ELF-1 (cell line): ENCODE measurements at places on chromosomes 7 and 10.
A peak's percentile ranks its signal among the peaks of the same experiment; 100 is the strongest.

DNA sequence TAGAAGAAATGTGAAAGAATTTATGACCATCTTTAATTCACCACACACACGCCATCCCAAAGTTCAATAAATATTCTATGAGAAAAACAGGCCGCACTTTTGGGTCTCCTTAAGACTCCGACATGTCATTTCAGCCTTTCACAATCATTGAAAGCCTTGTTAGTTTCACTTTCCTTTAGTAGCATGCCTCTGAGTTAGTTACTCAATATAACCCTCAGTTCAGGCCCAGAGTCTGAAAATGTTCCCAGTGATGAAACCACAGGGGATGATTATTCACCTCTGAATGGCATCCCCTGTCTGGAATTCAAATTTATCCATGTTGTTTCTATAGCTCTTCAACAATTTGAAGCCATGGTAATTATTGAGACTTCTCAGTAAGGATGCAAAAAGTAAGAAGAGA is 278.1 kb upstream of the NRP1 start:
- DNase-seq = no peak

DNA sequence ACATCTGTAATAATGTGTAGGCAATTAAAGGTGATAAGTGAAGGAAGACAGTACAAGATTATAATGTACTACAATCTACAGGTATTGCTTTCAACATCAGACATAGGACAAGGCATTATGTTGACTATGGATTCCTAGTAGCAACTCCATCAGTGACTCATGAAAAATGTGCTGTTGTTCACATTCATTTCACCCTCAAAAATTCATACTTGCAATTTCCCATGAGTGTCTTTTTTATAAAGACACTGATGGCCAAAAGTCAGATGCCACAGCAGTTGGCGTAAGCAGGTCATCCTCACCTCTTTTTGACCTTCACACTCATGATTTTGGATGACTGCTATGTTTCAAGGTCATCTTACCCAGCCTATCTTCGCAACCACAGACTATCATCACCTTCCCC is 100.0 kb upstream of the AMPH start:
- DNase-seq = no peak

DNA sequence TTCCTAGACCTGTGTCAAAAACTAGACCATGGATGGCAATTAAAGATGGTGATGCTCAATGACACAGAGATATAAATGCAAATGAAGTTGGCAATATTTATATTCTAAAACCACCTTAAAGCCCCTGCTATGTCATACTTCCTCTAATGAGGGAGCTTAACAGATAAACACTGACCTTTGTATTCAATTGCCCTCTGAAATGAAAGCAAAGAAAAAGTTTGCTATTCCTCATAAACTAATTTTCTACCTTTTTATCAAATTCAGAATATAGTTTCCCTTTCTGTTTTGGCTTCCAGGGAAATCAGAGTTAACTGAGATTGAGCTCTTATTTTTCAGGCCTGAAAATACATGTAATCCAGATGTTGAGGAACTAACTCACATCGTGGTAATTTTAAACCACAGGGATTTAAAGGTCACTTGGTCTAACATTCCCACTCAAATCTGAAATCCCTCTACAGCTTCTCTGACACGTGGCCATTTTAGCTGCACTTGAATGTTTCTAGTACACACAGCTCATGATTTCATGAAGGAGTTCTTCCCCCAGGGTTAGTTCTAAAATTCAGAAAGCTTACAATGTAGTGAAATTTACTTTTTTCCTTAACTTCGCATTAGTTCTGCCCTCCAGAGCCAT is 37.9 kb upstream of the ABCB5 start:
- DNase-seq = no peak

GRCh38 chr10:46537309-46537708 is 19.1 kb downstream of the GPRIN2 start:
- peak; percentile 72 for DNase-seq

DNA sequence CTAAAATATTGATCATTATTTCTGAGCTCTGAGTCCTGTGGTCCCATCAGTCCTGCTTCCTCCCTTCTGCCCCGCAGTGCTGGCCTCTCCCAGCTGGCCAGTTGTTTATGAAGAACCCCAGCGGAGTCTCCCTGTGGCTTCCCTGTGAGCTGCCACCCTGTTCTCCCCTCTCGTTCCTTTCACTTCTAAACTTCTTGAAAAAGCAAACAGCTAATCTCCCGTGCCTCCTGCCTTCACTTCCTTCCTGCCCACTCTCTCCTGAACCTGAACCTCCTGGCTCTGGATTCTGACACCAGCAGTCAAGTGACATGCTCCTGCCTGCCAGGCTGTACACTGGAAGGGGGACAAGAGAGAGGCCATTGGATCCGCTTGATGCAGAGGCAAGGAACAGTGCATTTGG is 63.7 kb upstream of the ZPBP start:
- DNase-seq = no peak

DNA sequence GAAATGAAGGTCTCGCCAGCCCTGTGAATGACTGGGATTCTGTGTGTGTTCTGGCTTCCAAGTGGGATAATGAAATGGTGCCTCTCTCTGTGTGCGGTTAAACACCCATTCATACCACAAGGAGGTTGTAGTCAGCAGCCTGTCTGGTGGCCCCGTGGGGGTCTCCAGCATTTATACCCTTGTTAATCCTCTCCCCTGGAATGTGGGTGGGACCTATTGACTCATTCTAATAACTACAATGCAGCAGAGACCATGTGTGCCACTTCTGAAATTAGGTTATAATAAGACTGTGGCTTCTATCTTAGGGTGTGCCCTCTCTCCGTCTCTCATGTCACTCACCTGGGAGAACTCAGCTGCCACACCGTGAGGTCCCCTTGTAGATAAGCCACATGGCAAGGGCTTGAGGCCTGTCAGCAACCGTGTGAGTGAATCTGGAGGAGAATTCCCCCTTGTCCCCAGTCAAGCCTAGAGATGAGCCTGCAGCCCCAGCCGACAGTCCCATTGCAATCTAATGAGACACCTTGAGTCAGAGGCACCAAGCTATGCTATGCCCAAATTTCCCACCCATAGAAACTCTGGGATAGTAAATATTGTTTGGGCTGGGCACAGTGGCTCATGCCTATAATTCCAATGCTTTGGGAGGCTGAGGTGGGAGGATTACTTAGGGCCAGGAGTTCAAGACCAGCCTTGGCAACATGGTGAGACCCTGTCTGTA is 106.8 kb downstream of the GALNT17 start:
- no peak for DNase-seq

DNA sequence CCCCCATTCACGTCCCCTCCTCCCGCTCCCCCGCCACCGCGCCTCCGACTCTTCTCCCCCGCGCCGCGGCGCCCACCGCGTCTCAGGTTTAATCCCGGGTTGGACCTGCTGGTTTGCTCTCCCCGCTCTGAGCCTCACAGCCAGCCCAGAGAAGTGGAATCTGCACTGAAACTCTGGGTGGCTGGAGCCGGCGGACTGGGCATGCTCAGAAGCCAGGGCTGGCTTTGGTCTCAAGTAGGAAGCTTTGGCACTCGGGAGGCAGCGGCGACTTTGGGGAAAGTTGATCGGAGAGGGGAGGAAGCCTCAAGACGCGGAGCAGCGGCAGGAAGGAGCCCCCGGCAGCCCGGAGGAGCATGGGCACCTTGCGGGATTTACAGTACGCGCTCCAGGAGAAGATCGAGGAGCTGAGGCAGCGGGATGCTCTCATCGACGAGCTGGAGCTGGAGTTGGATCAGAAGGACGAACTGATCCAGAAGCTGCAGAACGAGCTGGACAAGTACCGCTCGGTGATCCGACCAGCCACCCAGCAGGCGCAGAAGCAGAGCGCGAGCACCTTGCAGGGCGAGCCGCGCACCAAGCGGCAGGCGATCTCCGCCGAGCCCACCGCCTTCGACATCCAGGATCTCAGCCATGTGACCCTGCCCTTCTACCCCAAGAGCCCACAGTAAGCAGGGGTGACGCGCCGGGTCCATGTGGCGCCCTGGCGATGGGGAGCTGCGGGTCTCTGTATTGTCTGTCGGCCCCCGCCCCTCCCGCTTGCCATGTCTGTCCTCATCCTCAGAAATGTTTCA is at the start of gene PRKG1:
PRKG1 (plus strand) TSS at position 250 of the 791 bp plus-strand sequence.
- DNase-seq = peak; percentile 89

- no peak for DNase-seq
Measured at GRCh38 chr10:101772017-101772894, 3.7 kb downstream of the FGF8 start.

DNA sequence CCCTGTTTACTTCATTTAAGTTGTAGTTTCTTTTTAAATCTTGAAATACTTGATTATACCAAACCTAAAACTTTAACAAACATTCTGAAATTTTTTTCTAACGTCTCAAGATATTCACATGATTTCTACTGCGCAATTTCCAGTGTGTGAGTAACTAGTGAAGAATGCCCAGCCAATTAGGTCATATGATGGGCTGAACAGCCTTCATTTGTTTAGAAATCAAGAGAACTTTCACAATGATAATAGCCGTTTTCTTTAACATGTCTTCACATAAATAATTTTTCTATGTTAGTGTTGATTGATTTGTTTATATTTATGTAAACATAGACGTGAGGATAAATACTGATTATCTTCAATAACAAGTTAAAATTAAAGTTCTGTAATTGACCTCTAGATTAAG is 21.8 kb downstream of the STAM start:
- DNase-seq = no peak

- peak; percentile 48 for DNase-seq
Measured at GRCh38 chr10:8033812-8034465, 20.5 kb upstream of the GATA3 start.

GRCh38 chr7:37601321-37601720 is 82.2 kb upstream of the GPR141 start:
- DNase-seq = no peak

- DNase-seq = no peak
Measured at GRCh38 chr7:50728184-50728583, 54.5 kb downstream of the GRB10 start.

- no peak for DNase-seq
Measured at GRCh38 chr7:2803755-2804154, 40.4 kb downstream of the GNA12 start.

DNA sequence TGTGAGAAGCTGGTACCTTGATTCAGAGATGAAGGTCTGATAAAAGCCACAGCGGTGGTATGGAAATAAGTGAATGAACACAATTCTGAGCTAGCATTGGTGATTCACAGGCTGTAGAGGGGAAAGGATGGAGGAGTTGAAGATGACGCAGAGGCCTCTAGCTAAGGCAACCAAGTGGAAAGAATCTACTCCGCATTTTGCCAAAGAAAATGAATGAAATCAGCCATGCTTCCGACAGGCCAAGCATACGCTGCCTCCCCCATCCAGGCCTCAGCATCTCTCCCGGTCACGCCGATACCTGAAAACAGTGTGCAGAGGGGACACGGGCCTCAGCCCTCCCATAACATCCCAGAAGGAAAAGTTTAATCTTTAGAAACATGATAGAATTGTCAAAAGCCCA is 124.3 kb upstream of the UNC5B start:
- DNase-seq = no peak

GRCh38 chr10:93907059-93907458 is 13.3 kb downstream of the SLC35G1 start:
- no peak for DNase-seq

GRCh38 chr7:21293771-21294170 is 134.1 kb upstream of the SP4 start:
- no peak for DNase-seq

GRCh38 chr10:24866604-24867583 is 85.5 kb downstream of the PRTFDC1 start:
- DNase-seq = no peak

DNA sequence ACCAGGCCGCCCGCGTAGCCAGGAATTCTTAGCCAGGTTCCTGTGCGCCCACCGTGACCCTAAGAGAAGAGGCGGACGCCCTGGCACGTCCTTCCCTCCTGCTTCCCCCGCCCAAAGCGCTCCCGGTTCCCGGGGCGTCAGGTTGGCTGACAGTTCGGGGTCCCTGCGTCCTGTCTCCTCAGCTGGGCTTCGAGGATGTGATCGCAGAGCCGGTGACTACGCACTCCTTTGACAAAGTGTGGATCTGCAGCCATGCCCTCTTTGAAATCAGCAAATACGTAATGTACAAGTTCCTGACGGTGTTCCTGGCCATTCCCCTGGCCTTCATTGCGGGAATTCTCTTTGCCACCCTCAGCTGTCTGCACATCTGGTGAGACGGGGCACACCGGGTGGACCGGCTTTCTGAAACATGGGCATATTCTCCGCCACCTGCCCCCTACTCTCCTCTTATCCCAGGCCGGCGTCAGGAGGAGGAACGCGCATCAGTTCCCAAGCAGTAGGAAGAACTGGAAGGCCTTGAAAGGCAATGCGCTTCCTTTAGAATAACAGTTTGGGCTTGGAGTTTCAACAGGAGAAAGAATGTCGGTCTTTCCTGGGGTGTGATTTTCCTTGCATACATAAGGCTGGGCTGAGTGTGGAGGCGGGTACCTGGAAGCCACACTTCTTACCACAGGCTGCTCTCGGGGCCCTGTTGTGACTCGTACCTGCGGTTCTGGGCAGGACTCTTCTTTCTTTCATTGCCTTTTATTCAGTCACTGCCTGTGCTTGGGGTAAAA is 728 bp downstream of the CAV2 start:
- peak; percentile 56 for DNase-seq
